Cardiac septum (tissue), 1 donor: ENCODE measurements at places on chromosomes 16 and 17. TPM values are rescaled to one million over a fixed set of nuclear protein-coding genes. Genes with fewer than 3 reads are reported as not detected.

DNA sequence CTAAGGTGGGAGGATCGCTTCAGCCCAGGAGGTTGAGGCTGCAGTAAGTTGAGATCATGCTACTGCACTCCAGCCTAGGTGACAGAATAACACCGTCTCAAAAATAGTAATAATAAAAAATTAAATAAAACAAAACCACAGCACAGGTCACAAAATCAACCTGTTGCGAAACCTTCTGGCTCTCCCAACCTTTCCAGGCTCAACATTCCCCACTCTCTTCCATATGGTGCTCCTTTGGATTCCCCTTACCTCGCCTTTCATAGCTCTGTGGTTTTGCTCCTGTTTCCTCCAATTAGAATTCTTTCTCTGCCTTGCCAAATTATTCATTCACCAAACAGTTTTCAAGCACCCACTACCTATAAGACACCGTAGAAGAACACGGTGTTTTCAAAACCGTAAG is 4.7 kb downstream of the ZDHHC7 start:
- DNase-seq = no peak

DNA sequence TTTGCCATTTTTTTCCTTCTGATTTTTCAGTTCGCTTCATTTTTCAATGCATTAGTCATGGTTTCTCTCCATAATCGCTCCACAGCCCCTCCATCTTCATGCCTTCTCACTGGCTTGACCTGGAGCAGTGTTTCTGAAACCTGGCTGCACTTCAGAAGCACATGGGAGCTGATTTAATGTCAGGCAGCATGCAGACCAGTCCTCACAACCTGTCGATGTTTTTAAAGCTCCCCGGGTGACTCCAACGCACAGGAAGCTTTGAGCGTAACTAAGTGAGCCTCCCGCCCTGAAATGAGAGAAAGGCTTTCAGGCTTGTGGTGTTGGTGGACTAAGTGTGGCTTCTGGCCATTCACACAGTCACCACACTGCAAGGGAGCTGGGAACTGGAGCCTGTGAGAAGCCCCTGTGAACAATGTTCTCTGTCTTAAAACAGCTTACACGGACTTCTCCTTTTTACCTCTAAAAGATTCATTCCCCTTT is 16.8 kb upstream of the DRG2 start:
- no peak for DNase-seq

DNA sequence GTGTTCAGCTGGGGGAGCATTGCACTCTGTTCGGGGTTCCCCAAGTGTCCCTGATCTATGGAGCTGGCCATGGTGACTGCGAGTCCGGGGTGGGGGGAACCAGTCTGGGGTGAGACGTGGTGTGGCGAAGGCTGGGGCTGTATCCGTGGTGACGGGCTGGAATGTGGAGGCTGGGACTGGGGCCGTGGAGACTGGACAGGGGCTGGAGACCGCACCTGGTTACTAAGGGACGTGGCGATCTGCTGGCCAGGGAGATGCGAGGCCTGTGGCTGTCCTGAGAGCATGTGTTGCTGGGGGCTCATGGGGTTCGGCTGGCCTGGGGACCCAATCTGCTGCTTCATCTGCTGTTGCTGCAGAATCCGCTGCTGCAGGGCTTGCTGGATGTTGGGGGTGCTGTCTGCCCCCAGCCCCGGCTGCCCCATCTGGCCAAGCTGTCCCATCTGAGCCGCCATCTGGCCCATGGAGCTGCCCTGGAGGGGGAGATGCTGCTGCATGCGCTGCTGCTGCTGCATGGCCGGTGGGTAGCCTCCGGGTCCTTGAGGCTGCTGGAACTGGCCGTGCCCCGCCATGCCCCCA is 10.6 kb upstream of the TRAP1 start:
- no peak for DNase-seq

- DNase-seq = no peak
These were observed 56.2 kb downstream of the BAIAP2 start for GRCh38 chr17:81091154-81091553.

DNA sequence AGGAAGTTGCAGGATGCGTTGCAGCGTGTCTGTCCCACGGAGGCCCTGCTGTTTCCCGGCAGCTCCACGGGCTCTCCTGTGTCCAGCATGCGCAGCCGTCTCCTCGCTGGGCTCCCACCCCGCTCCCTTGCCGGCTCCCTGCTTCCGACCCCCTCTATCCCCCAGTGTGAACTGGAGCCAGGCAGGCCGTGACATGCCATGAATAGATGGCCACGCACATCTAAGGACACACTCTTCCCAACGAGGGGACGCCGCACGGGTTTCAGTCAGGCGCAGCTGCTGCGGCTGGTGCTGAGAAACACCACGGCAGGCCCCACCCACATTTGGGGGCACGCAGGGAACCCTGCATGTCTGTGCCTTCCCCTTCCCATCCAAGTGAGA is 9.2 kb upstream of the HEXD start:
- no peak for DNase-seq

Gene ASB16
- 8.9 TPM for total RNA-seq

Gene ABCA9
- total RNA-seq = 6.0 TPM
